ENCODE measurements at places on chromosomes 1 and 21. TPM values are rescaled to one million over a fixed set of nuclear protein-coding genes. Genes with fewer than 3 reads are reported as not detected.
A peak's percentile ranks its signal among the peaks of the same experiment; 100 is the strongest.

DNA sequence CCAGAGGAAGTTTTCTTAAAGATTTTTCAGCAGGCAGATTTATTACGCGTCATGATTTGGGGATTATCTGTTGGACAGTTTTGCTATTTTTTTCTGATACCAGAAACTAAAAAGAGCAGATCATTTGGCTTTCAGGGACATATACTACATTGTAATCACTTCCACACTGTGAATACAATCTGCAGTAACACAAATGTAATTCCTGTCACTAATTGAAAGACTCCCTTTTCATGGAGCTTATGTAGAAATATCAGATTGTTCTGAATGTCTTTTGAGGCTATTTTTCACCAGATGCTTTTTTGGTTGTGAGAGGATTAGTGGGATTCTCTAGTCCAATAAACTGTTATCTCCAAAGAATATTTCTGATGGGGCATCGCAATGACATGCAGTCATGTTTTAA lies 464.2 kb downstream of the DISC1 start:
- no peaks in the 10 kb centered on the region for H3K4me1 ChIP-seq
- H3K4me3 ChIP-seq = no peak overlapping the region
- no peak overlapping the region for H3K27ac ChIP-seq
- no peaks in the 10 kb centered on the region for H3K36me3 ChIP-seq
- no peaks in the 10 kb centered on the region for H3K27me3 ChIP-seq

DNA sequence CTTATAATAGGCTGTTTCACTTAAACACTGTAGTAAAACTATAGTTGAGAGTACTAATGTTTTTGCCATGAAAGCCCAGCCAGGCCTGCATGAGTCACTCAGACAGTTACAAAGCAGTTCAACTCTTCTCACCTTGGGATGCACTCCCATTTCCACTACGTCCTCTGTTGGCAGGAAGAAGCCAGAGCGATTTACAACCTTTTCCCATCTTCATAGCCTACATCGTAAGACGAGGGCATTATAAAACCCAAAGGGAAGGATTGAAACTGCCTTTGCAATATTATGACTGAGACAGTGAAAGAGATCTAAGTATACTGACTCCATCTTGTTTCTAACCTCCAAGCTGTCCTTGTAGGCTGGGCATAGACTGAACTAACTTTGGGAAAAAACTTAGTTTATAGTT lies 71.8 kb upstream of the CSF1 start:
- H3K27ac ChIP-seq = no peak overlapping the region
- H3K27me3 ChIP-seq = peaks cover 3% of the 10 kb centered on the region
- no peaks in the 10 kb centered on the region for H3K4me1 ChIP-seq
- DNase-seq = no peak

DNA sequence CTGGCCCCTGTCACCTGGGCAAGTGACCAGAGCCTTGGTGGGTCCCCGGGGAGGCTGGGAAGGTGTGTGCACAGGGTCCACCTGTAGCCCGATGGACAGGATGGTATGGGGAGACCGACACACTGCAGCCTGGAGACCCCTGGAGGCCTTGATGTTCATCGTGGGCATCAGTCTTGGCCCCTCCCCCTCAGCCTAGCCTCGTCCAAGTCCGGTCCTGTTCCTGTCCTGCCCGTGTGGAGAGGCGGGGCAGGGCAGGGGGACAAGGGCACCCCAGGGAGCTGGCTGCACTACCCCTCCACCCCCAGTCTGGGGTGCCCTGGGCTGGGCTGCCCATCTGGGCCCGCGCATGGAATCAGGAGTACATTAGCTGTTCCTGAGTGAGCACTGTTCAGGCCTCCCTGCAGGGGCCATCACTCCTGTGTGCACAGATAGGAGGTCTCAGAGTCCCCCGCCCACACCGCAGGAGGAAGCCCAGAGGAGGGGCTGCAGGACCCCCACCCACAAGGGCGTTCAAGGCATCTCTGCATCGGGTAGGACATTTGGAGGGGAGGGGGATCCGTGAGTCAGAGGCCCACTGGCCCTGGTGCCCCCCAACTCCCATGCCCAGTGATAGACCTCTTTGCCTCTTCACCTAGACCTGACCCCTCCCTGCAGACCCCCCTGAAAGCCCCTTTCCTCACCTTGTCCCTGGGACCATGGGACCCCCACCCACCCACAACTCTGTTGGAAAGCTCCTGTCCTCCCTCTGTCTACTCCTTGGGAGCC lies 63.2 kb downstream of the WNT9A start:
- DNase-seq = peak; percentile 6
- no peak overlapping the region for H3K27ac ChIP-seq
- no peaks in the 10 kb centered on the region for H3K27me3 ChIP-seq
- no peak overlapping the region for H3K4me3 ChIP-seq
- H3K36me3 ChIP-seq = no peaks in the 10 kb centered on the region
- no peaks in the 10 kb centered on the region for H3K4me1 ChIP-seq

DNA sequence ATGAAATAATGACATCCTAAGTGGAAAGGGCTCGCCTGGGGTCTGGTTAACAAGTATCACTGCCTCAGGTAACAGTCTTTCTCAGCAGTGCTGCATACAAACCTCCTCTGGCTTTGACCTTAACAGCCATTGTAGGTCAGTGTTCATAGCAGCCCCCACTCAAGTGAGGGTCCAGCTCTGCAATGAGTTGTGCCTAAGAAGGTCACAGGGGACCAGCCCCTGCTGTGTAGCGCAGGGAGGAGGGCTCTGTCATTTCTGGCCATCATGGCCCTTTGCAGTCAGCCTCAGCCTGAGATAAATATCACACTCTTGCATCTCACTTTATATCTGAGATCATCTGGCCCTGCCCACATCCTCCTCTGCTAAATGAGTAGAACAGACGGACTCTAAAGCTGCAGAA lies 18.1 kb upstream of the MYSM1 start:
- DNase-seq = no peak
- no peak overlapping the region for H3K27ac ChIP-seq
- H3K27me3 ChIP-seq = no peaks in the 10 kb centered on the region
- no peaks in the 10 kb centered on the region for H3K36me3 ChIP-seq

GRCh38 chr1:22314706-22315105 lies 136.9 kb upstream of the ZBTB40 start:
- no peak overlapping the region for H3K27ac ChIP-seq
- no peaks in the 10 kb centered on the region for H3K27me3 ChIP-seq
- no peak for DNase-seq
- no peak overlapping the region for H3K4me3 ChIP-seq
- no peaks in the 10 kb centered on the region for H3K4me1 ChIP-seq
- no peaks in the 10 kb centered on the region for H3K36me3 ChIP-seq

DNA sequence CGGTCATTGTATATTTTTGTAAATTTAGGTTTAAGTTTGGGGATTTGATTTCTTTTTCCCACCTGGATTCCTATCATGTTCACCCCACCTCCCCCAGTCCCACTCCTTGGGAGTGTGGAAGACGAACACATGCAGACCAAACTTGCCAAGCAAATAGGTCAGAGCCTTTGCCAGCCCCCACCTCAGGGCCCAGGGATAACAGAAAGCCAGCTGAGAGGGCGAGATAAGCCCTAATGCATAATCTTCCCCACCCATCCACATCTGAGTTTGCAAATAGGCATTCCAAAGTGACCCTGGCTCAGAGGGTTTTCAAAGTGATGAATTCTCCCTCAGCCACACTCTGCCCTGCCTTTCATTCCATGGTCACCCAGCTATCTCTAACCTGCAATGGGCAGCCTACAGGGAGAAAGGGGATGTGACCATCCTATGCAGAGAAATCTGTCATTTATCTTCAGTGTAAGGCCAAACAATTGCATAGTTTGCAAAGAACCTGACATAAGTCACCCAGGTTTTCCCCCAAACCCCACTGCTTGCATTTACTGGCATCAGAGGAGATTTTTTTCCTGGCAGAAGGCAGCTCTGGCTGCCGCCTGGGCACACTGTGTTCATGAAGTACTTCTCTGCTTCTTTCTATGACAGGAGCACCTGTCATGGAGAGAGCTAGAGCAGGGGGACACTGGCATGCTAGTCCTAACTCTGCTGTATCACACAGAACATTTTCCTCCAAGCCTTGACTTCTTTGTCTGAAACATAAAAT lies 69.0 kb upstream of the NFIA start:
- H3K27me3 ChIP-seq = no peaks in the 10 kb centered on the region
- no peaks in the 10 kb centered on the region for H3K4me1 ChIP-seq
- no peak for DNase-seq
- no peak overlapping the region for H3K4me3 ChIP-seq
- no peaks in the 10 kb centered on the region for H3K36me3 ChIP-seq

- no peaks in the 10 kb centered on the region for H3K36me3 ChIP-seq
- H3K4me3 ChIP-seq = no peak overlapping the region
- no peak for DNase-seq
- H3K27me3 ChIP-seq = no peaks in the 10 kb centered on the region
- H3K27ac ChIP-seq = no peak overlapping the region
- no peaks in the 10 kb centered on the region for H3K4me1 ChIP-seq
These were observed 712 bp upstream of the LAMB3 start for GRCh38 chr1:209652873-209653401.

DNA sequence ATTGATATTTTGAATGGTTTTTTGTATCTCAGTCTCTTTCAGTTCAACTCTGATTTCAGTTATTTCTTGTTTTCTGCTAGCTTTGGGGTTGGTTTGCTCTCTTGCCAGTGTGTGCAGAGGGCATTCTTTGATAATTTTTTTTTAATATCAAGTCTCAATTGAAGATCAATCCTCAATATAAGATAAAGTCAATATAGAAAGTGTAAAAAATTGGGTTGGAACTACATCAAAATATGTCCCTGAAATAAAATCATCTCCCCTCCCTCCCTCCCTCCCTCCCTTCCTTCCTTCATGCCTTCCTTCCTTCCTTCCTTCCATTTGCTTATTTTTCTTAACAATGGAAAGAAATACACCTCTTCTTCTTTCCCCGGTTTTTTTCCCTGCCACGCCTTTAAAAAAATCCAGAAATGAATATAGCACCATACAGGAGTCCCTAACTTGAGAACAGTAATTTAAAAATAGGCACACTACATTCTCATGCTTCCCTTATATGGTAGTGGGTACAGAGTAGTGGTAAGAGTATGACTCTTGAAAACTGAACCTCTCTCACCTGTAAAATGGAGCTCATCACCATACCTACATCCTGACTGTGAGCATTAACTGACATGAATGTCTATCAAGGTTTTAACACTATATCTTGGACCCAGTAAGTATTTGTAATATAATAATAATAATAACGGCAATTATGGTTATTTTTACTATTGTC lies 221.9 kb downstream of the GIPC2 start:
- DNase-seq = no peak
- no peak overlapping the region for H3K4me3 ChIP-seq
- H3K27ac ChIP-seq = no peak overlapping the region

- DNase-seq = no peak
- no peak within 1 kb of the TSS for H3K27ac ChIP-seq
- H3K27me3 ChIP-seq = no peaks in the 10 kb centered on the region
- H3K4me3 ChIP-seq = no peak within 1 kb of the TSS
- no peaks in the 10 kb centered on the region for H3K36me3 ChIP-seq
These were observed at the start of gene NPR1 for GRCh38 chr1:153678519-153679336. TSS of gene NPR1 (plus strand) at chr1:153678688. CDS start at chr1:153679109, 421 bp downstream.

- H3K4me1 ChIP-seq = peaks cover 11% of the 10 kb centered on the region
- peak; percentile 56 for DNase-seq
These were observed 842 bp upstream of the SPRR2A start for GRCh38 chr1:153058154-153058553.

- H3K4me3 ChIP-seq = no peak overlapping the region
These were observed 29.5 kb downstream of the DOP1B start for GRCh38 chr21:36186081-36186480.

GRCh38 chr1:227568593-227568992 lies 5.2 kb downstream of the ZNF678 start:
- H3K27me3 ChIP-seq = no peaks in the 10 kb centered on the region
- H3K4me1 ChIP-seq = peaks cover 5% of the 10 kb centered on the region
- H3K27ac ChIP-seq = no peak overlapping the region
- H3K36me3 ChIP-seq = peaks cover 26% of the 10 kb centered on the region

DNA sequence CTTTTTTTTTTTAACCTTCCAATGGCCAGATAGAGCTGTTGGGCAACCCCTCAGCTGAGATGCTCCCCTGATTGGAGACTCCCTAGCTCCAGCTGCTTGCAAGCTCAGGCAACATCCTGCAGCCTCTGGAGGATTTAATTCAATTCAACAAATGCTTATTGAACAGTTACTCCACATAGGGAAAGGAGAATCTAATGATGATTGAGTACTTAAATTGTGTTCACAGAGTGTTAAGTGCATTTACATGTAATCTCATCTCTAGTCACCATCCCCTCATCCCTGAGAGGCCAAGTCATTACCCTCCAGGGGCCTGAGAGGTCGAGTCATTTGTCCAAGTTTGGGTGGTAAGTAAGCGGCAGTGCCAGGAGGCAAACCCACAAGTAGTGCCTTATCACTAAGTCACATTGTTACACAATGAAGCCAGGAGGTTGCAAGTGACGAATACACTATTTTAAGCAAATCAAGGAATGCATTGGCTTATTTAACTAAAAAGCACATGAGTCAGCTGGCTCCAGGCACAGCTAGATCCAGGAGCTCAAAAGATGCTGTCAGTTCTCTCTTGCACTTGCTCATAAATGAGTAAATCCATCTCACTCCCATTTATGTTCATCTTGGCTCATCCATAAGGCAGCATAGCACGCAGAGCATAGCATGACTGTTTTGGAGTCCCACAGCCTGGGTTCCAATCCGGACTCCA lies 64.3 kb downstream of the OPTC start:
- H3K4me1 ChIP-seq = peaks cover 11% of the 10 kb centered on the region
- DNase-seq = no peak

DNA sequence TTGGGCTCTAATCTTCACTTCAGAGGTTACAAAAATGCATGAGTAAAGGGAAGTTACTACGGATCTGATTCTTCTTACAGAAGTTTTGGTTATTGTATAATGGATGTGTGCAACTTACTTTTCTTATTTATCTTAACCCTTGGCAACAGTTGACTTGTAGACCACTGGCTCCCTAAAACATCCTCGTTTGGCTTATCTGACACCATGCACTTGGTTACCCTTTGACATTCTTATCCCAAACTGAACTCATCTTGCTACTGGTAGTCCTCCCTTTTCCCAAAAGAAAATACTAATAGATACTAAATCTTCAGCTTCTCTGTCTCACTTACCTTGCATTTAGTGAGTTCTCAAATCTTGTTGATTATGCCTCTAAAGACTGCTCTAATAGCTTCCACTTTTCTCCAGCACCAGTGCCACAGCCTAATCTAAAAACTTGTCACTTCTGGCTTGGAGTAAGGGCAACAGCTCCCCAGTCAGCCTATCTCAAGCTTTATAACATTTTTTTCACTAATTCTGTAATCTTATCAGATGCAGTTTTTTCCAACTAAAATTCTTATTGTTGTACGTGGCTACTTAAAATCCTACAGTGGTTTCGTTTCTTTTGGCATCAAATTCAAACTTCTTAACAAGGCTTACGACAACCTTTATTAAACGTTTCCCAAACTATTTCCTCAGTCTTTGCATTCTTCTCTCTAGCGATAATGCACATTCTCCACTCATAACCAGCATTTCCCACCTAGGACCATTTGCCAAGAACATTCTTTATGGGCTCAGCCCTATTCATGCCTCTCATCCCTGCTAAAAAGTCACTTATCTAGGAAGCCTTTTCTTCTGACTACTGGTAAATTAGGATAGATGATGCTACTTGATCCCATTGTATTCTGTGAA lies 204.2 kb downstream of the KCNT2 start:
- no peaks in the 10 kb centered on the region for H3K27me3 ChIP-seq
- DNase-seq = no peak
- H3K27ac ChIP-seq = no peak overlapping the region
- no peaks in the 10 kb centered on the region for H3K4me1 ChIP-seq

GRCh38 chr1:11611638-11612327 lies 42.4 kb downstream of the FBXO2 start:
- H3K4me1 ChIP-seq = no peaks in the 10 kb centered on the region
- H3K36me3 ChIP-seq = no peaks in the 10 kb centered on the region
- H3K27ac ChIP-seq = no peak overlapping the region
- no peak overlapping the region for H3K4me3 ChIP-seq

The SESN2 gene
- 46.0 TPM for total RNA-seq

The KRTAP19-1 gene
- not detected for total RNA-seq

The NKAIN1 gene
- not detected for total RNA-seq

The CHI3L2 gene
- not detected for total RNA-seq

The LCE3E gene
- total RNA-seq = not detected

The ACTL8 gene
- total RNA-seq = not detected

The VPS72 gene
- total RNA-seq = 59.8 TPM

The AGTRAP gene
- total RNA-seq = 24.9 TPM
